Femur (tissue), 1 donor: ENCODE measurements at places on chromosomes 7 and 10.

DNA sequence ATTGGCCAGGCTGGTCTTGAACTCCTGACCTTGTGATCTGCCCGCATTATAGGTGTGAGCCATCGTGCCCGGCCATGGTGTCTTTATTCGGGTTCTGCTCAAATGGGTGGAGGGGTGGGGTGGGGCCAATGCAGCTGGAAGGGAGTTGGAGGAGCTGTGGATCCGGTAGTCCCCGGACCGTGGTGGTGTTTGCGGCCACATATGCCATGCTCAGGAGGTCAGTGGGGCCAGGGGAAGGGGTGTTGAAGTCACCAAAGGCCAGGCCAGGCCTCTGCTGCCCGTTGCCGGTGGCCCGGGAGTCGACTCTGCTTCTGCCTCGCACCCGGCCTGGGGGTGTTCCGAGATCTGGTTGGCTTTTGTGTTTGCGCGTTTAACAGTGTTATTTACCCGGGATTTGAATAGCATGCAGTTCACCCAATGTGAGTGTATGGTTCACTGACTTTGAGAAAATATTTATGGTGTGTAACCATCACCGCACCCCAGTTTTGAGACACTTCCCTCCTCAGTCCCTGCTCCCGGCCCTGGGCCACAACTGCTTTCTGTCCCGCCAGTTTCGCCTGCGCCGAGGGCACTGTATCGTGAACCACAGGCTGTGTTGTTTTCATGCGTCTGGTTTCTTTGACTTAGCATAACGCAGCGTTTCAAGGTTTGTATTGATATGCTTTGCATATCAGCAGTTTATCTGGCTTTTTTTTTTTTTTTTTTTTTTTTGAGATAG lies 10.7 kb downstream of the INPP5A start:
- peak; percentile 16 for DNase-seq

DNA sequence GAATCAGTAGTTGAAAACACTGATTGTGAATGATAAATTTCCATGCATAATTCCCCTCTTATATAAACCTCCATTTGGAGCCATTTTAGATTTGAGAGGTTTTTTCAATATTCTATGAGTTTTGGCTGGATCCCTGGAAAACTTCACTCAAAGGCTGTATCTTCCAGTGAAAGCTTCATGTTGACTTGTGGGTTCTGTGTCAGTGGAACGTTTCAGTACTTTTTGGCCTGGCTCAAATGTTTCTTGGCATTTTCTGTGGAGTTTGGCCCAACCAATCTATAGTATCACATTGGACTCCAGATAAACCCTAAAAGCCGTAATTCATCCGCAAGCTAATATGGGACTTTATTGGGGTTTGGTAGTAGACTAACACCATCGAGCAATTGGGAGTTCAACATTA lies 172.6 kb upstream of the PRPS1L1 start:
- peak; percentile 50 for DNase-seq

DNA sequence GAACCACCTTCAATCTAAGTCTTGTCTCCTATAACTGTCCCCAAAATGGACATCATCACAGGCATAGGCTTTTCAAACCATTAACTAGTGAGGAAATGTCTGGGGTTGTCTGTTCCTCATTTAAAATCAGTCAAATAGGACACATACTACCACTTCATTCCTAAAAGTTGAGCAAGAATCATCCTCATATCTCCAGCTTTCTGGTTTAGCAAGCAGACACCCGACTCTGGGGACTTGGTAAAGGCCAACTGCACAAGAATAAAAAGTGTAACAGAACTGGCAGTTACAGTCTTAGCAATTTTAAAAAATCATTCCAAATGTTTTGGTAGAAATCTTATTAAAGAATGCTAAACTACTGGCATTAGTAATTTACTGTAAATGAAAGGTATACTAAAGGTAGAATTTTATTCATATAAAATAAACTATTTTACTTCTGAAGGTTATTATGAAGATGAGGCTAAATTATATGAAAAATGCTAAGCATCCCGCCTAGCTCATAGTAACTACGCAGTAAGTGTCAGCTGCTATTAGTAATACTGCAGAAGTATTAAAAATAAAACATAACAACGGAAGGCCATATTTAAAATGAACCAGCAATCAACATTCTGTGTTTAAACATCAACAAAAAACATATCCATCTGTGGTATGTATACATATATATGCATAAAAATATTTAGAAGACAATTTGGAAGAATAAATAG lies 60.8 kb downstream of the ZNF438 start:
- no peak for DNase-seq

DNA sequence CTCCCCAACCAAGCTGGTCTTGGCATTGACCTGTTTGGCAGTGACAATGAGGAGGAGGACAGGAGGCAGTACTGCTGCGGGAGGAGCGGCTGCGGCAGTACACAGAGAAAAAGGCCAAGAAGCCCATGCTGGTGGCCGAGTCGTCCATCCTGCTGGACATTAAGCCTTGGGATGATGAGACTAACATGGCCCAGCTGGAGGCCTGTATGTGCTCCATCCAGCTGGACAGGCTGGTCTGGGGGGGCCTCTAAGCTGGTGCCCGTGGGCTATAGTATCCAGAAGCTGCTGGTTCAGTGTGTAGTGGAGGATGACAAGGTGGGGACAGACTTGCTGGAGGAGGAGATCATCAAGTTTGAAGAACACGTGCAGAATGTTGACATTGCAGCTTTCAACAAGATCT lies 39.1 kb upstream of the ZNF273 start:
- no peak for DNase-seq

DNA sequence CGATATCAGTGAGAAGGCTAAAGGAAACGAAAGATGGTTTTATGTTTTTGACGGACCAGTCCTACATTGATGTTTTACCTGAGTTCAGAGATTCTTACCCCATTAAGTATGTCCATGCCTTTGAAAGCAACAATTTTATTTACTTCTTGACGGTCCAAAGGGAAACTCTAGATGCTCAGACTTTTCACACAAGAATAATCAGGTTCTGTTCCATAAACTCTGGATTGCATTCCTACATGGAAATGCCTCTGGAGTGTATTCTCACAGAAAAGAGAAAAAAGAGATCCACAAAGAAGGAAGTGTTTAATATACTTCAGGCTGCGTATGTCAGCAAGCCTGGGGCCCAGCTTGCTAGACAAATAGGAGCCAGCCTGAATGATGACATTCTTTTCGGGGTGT lies 27.7 kb downstream of the MET start:
- DNase-seq, result no peak

- DNase-seq, result no peak
These were observed 29.0 kb upstream of the EIF5AL1 start for GRCh38 chr10:79483299-79483698.

DNA sequence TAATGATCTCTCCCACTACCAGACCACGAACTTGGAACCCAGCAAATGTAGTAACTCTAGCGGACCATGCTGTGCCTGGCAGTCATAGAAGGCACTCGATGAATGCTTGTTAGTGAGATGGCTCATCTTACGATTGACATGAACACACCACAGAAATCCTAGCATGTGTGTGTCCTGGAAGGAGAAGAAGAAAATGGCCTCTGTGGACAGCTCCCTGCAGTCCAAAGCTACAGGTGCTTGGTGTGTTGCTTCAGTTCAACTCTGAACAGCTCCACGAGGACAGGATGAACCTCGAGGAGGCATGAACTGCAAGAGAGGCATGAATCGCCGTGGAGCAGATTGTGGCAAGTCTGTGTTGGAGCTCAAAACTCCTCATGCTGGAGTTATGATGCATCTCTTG lies 93.5 kb downstream of the KLF6 start:
- no peak for DNase-seq

- DNase-seq, result peak; percentile 68
These were observed 250.9 kb downstream of the TWIST1 start for GRCh38 chr7:18866359-18867036.

DNA sequence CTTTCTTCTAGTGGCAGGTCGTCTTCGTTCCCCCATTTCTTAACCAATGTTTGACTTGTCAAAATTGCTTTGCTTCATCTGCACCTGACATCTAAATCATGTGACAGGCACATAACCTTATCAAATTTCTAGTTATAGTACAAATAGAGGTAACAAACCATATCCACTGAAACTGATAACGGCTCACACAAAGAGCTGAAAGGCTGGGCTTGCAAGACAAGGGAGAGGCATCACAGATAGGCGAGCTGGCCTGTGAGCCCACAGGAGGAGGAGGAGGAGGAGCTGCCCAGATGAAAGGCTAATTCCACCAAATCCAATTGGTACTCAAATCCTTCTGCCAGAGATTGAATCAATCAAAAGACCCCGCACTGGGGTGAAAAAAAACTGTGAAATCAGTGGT lies 80.2 kb upstream of the NEBL start:
- DNase-seq, result no peak

DNA sequence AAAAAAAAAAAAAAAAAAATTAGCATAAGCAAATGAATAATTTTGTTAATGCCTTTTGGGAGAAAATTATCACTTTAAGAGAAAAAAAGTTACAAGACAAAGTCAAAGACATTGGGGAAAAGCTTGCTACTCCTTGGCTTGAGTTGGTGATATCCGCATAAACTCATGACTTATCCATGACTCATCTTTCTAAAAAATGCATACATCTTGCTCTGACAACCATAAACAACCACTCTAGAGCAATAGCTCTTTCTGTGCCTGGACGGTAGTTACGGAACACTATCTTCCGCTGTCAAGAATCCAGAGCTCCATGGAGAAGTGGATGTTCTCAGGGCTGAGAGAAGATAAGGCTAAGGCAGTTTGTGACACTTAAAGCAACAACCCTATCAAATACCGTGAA lies 281.1 kb upstream of the PFKP start:
- no peak for DNase-seq

DNA sequence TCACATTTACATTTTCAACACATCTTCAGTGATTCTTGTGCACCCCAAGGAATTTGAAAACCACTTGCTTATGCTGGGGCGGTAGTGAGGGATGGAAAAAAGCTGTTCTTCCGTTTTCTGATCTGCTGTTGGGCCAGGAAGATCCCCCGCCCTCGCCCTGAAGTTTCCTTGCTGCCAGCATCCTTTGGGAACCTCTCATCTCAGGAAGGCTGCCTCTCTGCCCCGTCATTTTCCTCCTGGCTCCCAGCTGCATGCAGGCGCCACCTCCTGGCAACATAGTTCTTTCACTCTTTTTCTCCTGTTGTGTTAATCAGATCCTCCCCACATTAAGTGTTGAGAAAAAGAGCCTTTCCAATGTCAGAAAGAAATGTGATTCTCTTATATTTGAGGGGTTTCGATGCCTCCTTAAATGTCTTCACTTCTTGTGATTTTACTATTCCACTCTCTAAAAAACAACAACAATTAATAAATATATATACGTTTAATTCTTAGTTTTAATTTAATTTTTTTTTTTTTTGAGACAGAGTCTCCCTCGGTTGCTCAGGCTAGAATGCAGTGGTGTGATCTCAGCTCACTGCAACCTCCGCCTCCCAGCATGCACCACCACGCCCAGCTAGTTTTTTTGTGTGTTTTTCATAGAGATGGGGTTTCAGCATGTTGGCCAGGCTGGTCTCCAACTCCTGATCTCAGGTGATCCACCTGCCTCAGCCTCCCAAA lies 122.9 kb downstream of the RALA start:
- DNase-seq, result peak; percentile 92
